NCI-H1092 treated with DMSO at 0.1 percent for 48 hours (cell line): ENCODE measurements at places on chromosomes 4 and X.

- no peak for DNase-seq
Observed at GRCh38 chrX:139691843-139692505, 16.0 kb downstream of the MCF2 start.

GRCh38 chr4:113645771-113646441 lies 115.6 kb downstream of the CAMK2D start:
- DNase-seq, result no peak

- DNase-seq, result no peak
Observed at GRCh38 chr4:15694431-15694830, 8.4 kb upstream of the BST1 start.

GRCh38 chr4:113410686-113411085 lies 350.9 kb downstream of the CAMK2D start:
- DNase-seq, result no peak

GRCh38 chr4:69764311-69764710 lies 3.9 kb upstream of the SULT1B1 start:
- DNase-seq, result no peak

GRCh38 chrX:135688137-135688536 lies 25.3 kb upstream of the CT45A1 start:
- DNase-seq, result no peak

- DNase-seq, result no peak
Observed at GRCh38 chr4:162101337-162101736, 62.5 kb downstream of the FSTL5 start.

- peak; percentile 94 for DNase-seq
Observed at GRCh38 chrX:100636321-100636991, at the start of gene TSPAN6. TSPAN6 (minus strand) TSS chrX:100636806; CDS start chrX:100636694, 112 bp downstream.

- DNase-seq, result no peak
Observed at GRCh38 chr4:15428611-15429010, 778 bp downstream of the C1QTNF7 start.

GRCh38 chrX:17372052-17372451 lies 2.9 kb upstream of the NHS start:
- DNase-seq, result no peak

GRCh38 chr4:6507345-6507744 lies 34.9 kb upstream of the PPP2R2C start:
- no peak for DNase-seq

GRCh38 chrX:39067866-39068265 lies 266.6 kb downstream of the MID1IP1 start:
- no peak for DNase-seq

DNA sequence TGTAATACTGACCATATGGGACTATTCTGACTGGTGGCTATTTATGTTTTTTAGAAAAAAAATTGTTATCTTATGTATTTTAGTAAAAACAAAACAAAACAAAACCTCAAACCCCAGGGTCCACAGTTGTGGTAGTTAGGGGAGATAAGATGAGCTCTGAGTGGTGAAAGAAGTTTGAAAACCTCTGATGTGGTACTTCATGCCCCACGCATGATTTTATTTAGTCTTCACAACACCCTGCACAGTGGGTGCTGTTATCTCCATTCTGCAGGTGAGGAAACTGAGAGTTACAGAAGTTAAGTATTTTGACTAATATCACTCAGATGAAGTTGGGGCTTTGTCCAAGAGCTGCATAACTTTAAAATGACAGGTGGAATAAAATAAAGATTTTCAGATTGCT lies 230.6 kb upstream of the TRPC5 start:
- DNase-seq, result no peak

- DNase-seq, result no peak
Observed at GRCh38 chr4:123037804-123038203, 115.4 kb upstream of the NUDT6 start.

- DNase-seq, result no peak
Observed at GRCh38 chr4:1583859-1584258, 100.3 kb downstream of the FAM53A start.

GRCh38 chr4:152996111-152996571 lies 60.0 kb downstream of the FHDC1 start:
- DNase-seq, result no peak

DNA sequence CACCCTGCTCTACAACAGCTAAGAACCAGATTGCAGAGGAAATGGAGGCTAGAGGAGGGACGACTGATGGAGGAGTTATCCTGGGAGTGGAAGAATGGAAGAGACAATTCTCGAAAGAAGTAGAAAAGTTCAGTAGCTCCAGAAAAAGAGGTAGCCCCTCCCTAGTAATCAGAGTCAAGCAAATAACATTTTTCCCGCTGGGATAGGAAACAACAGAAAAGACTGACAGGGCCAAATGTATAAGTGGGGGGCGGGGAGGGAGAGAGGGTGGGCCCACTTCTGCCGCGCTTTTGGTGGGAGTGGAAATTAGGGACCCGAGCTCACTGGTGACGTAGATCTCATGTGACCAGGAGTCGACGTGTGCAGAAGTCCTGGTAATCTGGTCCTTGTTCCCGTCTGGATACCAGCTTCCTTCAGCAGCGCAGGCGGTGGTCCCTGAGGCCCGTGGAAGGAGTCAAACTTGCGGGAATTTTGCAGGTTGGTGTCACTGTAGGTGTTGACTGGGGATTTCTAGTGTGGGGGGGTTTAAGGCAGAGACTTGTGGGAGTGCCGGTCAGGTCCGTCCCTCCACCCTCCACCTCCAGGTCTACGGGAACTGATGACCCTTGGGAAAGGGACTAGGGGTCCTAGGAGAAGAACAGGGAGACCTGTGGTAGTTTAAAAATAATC lies at the start of gene TCEAL9:
Gene TCEAL9, plus strand, starts transcription at position 377 of the 669 bp plus-strand sequence. CDS start 1,179 bp downstream, outside the sequence.
- DNase-seq, result peak; percentile 70

DNA sequence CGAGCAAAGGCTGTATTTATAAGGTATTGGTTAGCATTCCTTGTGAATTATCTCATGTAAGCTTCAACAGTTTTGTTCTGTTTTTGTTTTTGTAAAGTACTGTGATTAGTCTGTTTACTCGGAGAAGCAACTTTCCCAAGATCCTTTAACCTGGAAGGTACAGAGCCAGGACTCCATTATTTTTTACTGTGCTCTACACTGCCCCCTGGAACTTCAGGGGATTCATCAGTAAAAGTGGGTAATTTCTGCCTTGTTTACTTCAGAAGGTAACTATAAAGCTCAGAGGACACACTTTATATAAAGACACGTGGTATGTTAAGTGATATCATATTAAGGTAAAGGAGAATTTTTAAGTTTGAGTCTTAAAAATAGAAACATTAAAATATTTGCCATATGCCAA lies 124.9 kb downstream of the IQCM start:
- no peak for DNase-seq

DNA sequence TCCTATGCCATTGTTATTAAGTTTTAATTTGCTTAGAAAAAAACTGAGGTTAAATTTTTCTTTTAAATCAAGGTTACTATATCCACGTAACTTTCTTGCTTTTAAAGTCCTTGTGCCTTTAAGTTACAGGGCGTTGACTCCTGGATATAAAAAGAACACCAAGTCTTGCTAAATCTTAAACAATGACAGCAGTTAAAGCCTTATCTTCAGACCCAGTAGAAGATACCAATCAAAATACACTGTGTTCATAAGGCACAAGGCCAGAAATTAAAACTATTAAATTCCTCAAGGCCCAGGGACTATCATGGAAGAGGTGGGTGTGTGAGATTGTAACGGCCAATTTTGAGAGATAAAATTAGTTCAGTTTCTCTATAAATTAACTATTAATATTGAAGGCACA lies 60.4 kb downstream of the PAGE2 start:
- DNase-seq, result no peak

DNA sequence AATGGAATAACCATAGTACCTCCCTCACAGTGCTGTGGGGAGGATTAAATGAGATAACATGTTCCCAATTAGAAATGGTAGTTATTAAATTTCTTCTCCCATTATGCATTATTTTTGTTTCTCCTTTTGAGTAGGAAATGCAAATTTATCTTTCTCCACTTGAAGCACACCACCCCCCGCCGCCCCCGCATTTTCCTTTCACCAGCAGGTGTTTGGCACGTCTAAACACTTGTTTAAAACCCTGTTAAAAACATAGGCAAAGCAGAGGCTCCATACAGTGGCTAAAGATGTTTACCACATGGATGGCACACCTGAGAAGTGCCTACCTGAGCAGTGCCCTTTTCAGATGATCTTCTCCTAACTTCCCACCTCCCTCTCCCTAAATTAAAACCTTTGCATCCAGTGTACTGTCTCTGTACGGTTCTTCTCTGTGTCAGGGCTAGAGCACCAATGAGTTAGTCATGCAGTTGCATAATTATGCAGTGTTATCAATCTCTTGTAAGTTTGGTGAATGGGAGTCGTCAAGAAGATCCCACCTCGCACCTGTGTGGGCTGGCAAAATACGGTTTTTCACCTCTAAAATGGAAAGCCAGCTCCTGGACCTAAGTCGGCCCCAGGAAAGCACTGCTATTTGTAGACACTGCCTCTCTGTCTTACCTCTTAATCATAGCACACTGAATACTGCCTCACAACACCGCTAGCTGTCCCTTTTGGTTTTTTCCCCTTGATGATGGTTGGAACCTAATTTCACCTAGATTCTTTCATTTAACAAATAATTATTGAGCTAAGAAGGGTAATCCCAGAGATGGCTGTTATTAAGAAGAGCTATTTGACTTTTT lies 122.0 kb downstream of the CT47B1 start:
- no peak for DNase-seq

GRCh38 chr4:85200106-85200505 lies 233.6 kb upstream of the WDFY3 start:
- DNase-seq, result no peak

DNA sequence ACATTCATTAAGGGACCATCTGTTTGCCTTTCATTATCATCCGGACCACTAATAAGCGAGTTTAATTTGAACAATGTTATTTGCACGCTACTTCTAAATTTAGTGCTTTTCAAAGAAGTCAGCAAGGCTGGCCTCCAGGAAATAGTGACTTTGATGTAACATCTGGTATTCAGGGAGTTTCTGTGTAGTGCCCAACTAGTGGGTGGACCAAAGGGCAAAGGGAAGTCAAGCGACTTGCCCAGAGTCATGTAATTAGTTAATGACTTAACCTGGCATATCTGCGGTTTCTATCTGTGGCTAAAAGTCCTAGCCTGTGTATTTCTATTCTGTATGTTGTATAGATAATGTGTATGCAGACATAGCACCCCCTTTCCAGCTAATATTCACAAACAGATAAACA lies 56.3 kb upstream of the LCORL start:
- DNase-seq, result no peak

- DNase-seq, result no peak
Observed at GRCh38 chrX:53254570-53255461, 26.6 kb downstream of the IQSEC2 start.

DNA sequence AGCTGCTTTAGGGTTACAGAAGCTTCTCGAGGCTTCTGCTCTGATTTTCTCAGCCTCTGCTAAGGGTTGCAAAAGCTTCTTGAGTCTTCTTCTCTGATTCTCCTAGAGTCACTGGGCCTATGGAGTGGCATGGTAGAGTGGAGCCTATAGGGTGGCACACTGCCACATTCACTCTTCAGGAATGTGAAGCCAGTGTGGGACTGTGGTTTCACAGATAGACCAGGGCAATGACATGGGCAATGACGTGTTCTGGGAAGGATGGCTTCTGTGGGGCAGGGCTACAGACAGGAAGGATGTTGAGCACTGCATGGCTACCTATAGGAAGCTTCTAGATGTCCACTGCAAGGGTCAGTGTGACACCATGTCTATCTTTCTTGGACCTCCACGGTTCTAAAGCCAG lies 11.0 kb upstream of the MAMLD1 start:
- DNase-seq, result no peak

- peak; percentile 97 for DNase-seq
Observed at GRCh38 chr4:40731792-40732245, 17.9 kb upstream of the NSUN7 start.

GRCh38 chrX:97806238-97806637 lies 922.5 kb downstream of the RPA4 start:
- no peak for DNase-seq

- no peak for DNase-seq
Observed at GRCh38 chrX:10631416-10632145, 11.2 kb upstream of the MID1 start.

GRCh38 chrX:20431486-20431885 lies 164.8 kb upstream of the RPS6KA3 start:
- DNase-seq, result no peak

DNA sequence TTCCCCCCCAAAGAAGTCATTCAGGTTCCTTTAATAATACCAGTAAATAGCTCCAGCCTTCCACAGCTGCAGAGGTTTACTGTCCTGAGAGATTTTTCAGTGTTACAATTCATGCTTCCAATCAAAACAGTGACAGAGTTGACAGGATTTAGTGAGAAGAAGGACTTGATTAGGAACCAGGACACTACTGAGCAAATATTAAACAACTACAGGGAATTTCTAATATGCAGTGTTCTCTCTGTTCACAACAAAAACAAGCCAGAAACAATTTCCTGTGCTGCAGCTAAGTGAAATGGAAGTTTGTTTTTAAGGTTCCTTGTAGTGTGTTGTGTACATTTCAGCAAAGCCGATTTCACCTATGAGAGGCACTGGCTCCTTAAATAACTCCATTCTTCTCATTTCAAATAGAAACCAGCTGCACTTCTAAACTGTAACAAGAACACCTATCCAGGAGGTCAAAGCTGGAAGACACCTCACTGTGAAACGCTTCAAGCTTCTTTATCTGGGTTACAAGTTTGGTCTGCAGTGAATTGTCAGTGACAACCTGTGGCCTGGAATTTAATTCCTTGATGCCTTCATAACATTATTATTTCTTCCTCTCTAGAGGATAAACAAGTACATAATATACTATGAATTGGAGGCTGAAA lies 149.3 kb downstream of the RASL11B start:
- no peak for DNase-seq

GRCh38 chr4:102196221-102196620 lies 149.1 kb downstream of the SLC39A8 start:
- no peak for DNase-seq
